AG20443 (cell line): ENCODE measurements at places on chromosomes 2 and 18.

- DNase-seq, result no peak
These were observed 796 bp downstream of the AOX1 start for GRCh38 chr2:200586644-200586975.

DNA sequence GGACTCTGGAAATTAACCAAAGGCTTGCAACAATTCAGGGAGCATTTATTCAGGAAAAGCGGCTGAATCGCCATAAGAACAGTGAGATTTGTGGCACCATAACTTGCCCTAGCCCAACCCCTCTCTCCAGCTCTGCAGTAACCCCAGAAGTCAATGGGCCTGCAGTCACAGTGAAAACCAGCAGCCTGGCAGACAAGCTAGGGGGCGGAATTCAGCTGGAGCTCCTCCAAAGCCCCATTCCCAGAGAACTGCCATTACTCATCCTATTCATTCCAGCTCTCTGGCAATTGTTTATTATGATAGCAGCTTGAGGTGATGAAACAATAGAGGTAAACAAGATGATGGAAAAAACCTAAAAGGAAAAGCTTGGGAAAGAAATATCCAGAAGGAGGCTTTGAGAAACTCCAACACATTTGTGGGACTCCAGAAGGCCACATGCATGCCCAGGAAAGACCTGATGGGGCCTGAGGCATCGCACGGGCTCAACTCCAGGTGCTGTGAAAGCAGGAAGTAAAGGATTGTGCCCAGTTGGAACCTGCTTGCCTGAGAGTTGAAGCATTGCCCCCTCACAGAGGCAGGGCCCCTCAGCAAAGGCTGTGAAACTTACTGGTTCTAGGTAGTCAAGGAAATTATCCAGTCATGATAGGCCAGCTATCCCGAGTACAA is 126.7 kb downstream of the TWIST2 start:
- peak; percentile 88 for DNase-seq

DNA sequence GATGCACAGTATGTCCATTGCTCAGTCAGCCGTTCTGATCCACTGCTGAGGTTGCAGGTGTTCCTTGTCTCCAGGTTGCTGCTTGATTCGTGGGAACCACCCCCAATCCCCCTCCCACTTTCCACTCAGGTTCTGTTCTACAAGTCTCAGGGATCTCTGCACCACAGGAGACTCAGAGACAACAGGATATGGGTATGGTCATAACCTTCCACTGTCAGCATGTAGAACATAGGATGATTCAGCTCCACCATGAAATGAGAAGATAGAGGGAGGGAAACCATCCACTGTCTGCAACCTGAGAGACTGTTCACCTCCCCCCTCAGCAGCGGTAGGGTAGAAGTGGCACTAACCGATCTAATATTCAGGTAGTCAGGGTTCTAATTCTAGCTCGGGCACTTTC is 19.0 kb upstream of the KLF7 start:
- no peak for DNase-seq

DNA sequence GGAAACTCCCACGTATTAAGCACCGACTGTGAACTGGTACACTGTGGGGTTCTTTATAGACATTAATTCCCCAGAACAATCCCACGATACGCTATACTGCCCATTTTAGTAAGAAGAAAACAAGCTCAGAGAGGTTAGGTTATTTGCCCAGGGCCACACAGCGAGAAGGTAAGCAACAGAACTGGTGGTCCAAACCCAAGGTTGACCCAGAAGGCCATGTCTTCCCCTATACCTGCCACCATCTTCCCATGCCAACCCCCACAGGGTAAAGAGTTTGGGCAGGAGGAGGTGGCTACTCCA is 69.9 kb downstream of the MARCO start:
- DNase-seq, result no peak

GRCh38 chr2:7704296-7704865 is 787.2 kb downstream of the RNF144A start:
- peak; percentile 26 for DNase-seq

GRCh38 chr2:84800194-84800805 is 80.6 kb downstream of the TRABD2A start:
- no peak for DNase-seq

DNA sequence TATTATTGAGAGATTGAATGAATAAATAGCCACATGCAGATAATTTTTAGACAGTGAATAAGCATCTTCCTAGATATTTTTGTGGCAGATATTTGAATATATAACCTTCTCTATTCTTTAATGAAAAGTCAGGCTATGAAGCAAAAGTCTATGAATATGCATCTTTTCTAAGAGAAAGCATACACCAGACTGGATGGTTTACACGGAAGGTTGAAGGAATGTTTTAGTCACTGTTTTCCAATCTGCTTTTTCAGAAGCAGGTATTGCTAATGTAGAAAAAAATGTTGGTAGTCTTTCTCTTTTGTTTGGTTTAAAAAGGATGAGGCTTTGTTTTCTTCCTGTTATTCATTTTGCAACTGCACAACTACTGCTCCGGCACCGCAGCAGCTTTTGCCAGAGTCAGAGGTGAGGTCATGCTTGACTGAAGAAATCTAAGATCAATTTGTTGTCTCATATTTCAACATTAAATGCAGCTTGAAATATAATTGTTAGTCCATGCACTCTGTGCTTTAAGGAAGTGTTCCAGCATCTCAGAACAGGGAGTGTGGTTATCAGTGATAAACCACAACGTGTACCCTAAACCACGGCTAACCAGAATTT is 1540.8 kb upstream of the PIK3C3 start:
- DNase-seq, result no peak
